ENCODE measurements at places on chromosomes 13 and 19.

GRCh38 chr19:56748378-56748777, 76.8 kb upstream of the ZNF835 start:
- no peak for DNase-seq

DNA sequence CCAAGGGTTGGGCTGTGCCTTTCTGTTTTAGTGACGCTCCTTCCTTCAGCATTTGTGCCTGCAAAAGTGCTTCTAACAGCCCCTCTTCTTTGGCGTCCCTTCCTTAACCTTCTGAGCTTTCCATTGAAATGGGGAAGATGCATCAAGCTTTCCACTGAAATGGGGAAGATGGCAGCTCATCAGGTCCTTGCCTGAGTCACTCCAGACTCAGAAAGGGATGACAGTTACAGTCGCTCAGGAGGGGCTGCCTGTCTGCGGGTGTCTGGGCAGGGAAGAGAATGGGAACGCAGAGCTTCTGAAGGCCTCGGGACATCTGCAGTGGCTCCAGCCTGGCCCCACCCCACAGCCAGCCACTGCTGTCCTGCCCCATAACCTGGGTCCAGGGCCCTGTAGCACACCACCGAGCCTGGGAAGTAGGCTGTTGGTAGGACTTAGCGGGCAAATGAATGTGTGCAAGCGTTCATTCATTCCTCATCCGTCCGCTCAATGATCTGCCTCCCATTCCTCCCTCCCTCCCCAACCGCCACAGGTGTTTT, 9.8 kb downstream of the AP1M1 start:
- DNase-seq = no peak

DNA sequence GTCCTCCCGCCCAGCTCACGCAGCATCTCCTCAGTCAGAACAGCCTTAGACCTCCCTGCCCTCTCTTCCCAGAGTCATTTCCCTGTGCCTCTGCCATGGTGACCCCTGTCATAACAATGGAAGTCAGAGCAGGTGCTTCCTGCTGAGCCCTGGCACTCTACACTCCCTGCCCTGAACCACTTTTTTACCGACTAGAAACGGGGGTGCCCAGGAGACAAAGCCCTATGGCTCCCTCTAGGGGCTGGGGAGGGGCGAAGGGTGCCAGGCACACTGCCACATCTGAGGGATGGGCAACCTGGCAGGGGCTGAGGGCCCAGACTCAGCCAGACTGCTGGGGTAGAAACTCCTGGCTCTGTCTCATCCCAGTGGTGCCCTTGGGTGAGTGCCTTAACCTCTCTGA, 16.4 kb downstream of the ZNF574 start:
- no peak for DNase-seq

GRCh38 chr19:45817010-45817724, 2.1 kb upstream of the RSPH6A start:
- peak; percentile 89 for DNase-seq

DNA sequence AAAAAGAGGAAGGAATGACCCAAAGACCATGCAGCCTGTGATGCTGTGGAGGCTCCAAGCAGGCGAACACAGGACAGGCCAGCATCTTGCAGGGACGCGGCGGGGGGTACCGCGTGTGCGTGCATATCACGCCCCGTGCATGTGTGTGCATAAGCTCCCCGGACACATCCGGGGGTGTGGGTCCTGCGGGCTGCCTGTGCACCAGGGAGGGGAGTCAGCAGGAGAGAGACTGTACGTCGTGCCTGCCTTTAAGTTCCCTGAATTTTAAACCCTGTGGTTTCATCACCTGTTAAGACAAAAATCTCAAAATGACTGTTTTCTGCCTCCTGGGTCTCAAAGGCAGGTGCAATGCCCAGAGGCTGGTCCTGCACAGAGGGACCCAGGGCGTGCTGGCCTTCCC, 16.6 kb downstream of the ADAT3 start:
- no peak for DNase-seq

DNA sequence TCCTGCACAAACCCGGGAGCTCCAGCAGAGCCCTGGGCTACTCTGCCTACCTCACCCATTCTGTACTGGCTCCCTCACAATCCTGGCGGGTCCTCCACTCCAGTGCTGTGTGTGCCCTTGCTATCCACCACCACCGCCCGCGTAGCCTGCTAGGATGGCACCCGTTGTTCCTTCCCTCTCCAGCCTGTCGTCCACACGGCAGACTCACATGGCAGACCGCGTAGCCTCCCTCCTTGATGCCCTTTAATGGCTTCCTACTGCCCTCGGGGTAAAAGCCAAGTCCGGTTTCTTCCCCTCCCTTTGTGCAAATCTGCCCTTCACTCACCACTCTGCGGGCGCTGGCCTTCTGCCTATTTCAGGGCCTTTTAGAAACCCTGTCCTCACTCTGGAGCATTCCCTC, 106.6 kb downstream of the RAB20 start:
- no peak for DNase-seq

DNA sequence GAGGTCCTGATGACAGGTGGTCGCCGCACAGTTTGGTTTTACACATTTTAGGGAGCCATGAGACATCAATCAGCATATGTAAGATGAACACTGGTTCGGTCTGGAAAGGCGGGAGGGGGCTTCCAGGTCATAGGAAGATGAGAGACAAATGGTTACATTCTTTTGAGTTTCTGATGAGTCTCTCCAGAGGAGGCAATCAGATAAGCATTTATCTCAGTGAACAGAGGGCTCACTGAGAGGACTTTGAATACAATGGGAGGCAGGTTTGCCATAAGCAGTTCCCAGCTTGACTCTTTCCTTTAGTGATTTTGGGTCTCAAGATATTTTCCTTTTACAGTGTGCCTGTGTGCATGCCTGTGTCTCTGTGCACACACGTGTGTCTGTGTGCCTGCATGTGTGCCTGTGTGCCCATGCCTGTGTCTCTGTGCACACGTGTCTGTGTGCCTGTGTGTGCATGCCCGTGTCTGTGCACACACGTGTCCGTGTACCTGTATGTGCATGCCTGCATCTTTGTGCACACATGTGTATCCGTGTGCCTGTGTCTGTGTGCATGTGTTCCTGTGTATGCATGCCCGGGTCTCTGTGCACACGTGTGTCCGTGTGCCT, 35.5 kb upstream of the TMEM255B start:
- no peak for DNase-seq

- DNase-seq = no peak
Measured at GRCh38 chr19:19745496-19746285, 12.8 kb upstream of the ZNF14 start.

GRCh38 chr13:59178344-59178743, 985.4 kb downstream of the DIAPH3 start:
- no peak for DNase-seq

- DNase-seq = no peak
Measured at GRCh38 chr19:5154129-5154798, 185.4 kb downstream of the KDM4B start.

- no peak for DNase-seq
Measured at GRCh38 chr13:79407349-79407979, 1.4 kb upstream of the RBM26 start.

- DNase-seq = no peak
Measured at GRCh38 chr19:32438751-32439150, 33.2 kb downstream of the DPY19L3 start.

- DNase-seq = no peak
Measured at GRCh38 chr13:34249546-34250039, 431.6 kb downstream of the RFC3 start.

- no peak for DNase-seq
Measured at GRCh38 chr13:114071410-114071809, 61.0 kb downstream of the RASA3 start.

GRCh38 chr13:35473802-35474201, 2.7 kb downstream of the MAB21L1 start:
- DNase-seq = no peak

GRCh38 chr13:88801361-88801760, 1130.2 kb downstream of the SLITRK5 start:
- DNase-seq = no peak

DNA sequence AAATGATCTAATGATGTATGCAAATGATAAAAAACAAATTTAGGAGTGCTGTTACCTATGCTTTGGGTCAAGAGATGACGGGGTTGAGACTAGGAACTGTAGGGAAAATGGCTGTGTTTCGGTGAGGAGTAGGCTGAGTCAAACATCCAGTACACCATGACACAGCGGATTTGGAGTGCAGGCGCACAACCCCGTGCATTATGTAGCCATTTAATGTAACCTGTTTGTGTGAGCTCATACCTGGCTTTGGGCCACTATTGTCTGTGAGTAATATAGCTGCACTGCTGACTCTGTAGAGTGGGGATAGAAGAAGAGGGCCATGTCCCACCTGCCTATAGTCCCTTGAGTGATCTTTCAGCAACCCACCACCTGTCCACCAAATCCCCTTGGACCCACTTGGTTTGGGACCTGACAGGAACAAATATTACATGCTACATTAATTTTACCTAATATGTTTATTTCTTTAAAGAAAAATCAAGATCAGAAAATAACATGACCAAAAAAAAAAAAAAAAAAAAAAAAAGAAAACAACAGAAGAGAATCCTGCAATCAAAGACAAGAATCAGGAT, 95.5 kb upstream of the KLHL1 start:
- no peak for DNase-seq

GRCh38 chr19:58428617-58429016, 11.3 kb downstream of the ZNF132 start:
- no peak for DNase-seq

DNA sequence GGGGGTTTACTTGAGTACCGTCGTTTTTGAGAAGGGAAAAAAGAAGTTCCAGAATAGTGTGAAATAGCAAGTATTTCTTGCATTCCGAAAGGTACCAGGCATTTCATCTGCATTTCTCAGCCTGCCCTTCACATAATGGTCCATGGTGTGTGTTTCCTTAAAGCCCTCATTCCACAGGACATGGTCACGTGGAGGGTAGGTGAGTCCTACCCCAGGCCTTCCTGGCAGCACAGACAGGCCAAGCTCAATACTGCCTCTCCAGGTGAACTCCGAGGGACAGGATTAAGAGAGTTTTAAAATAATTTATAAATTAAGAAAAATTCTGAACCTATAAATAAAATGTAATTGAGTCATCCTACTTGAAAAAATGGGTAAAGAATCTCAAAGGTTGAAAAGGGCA, 64.7 kb downstream of the TNFRSF19 start:
- DNase-seq = no peak

DNA sequence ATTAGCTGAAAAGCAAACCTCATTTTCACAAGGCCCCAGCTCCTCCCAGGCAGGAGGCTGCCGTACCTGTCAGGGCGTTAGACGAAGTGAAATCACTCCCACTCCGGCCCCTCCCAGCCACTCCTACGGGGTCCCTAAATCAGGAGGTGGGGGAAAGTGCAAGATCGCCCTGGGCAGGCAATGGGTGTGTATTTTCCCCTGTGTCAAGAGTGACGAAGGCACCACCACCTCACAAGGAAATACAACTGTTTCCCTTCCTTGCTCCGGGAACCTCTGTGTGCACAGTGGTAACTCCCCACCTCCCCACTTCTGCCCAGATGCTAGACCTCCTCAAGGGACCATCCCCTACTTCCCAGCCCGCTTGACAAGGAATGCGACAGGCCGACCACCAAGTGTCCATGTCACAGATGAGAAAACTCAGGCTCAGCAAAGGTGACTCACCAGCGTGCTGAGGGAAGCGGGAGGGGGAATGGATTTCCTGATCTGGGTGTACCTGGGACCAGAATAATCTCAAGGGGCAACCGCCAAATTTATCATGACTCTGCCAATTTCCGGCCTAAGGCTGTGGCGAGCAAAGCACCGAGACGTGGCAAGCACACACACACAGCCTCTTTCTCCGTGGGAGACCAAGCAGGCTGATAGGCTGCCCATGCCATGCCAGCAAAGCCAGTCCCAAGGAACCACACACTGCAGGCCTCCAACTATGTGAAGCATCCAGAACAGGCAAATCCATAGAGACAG, 7.3 kb downstream of the PPP6R1 start:
- DNase-seq = no peak

DNA sequence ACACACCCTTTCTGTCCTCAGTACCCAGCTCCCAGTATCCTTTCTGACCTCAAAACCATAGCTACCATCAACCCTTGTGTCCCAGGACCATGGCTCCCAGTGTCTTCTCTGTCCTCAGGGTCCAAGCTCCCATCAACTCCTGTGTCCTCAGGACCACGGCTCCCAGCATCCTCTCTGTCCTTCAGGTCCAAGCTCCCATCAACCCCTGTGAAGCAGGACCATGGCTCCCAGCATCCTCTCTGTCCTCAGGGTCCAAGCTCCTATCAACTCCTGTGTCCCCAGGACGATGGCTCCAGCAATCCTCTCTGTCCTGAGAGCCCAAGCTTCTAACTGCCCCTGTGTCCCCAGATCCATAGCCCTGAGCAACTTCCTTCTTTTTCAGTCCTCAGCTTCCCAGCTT, 1.7 kb upstream of the CADM4 start:
- DNase-seq = no peak

GRCh38 chr13:38954291-38954690, 36.3 kb downstream of the STOML3 start:
- no peak for DNase-seq

DNA sequence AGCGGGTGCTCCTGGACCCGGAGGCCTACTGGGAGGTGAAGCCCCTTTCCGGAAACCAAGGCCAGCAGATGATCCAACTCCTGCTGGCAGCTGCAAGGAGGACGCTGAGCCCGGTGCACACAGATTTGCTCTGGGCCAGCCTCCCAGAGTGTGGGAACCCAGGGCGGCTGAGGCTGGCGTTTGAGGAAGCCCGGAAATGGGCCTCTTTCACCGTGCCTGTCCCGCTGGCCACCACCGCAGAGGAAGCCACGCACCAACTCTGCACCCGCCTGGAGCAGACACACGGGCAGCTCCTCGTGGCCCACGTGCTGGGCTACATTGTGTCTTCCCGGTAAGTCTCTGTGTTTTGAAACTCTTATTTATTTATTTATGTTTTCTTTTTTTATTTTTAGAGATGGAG, 30.4 kb downstream of the NWD1 start:
- no peak for DNase-seq

DNA sequence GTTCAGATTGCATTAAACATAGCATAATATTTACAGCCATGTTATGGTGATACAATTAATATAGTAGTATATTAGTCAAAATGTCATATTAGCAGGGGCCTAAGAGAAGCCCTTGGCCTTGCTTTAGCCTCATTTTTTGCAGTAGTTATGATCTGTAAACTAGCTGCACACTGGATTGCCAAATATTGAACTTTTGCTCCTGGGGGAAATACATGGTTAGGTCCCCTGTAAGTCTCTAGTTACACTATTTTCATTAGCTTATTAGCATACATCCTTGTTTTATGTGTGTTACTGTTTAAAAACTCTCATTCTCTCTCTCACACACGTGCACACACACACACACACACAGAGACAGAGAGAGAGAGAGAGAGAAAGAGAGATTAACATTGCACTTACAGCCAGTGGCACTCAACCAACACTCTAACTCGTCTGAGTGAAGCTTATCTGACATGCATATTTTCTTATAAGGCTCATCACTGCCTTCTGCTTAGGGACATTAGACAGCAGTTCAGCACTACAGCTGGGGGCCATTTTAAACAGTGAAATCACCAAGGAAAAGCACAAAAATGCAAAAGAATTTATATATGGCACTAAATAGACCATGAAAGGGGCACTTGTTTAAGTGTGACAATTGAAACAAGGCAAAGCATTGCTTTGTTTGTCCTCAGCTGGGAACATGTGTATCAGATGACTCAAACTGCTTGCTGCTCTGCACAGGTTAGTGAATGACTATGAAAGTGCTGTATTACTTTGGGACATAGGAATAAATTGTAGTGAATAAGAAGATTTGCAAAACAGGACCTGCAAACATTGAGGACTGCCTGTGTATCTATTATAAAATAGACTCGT, 278.7 kb downstream of the GPC6 start:
- DNase-seq = no peak
